ENCODE measurements at places on chromosomes 6 and 20. TPM values are rescaled to one million over a fixed set of nuclear protein-coding genes. Genes with fewer than 3 reads are reported as not detected.

Gene NR2E1
- not detected for total RNA-seq

Gene RPS21
- total RNA-seq: 1,013 TPM

Gene FILIP1
- total RNA-seq: 0.10 TPM

Gene MUC22
- not detected for total RNA-seq

Gene KIAA1755
- total RNA-seq: 50.2 TPM

Gene OXT
- not detected for total RNA-seq

Gene C2
- total RNA-seq: 2.4 TPM

DNA sequence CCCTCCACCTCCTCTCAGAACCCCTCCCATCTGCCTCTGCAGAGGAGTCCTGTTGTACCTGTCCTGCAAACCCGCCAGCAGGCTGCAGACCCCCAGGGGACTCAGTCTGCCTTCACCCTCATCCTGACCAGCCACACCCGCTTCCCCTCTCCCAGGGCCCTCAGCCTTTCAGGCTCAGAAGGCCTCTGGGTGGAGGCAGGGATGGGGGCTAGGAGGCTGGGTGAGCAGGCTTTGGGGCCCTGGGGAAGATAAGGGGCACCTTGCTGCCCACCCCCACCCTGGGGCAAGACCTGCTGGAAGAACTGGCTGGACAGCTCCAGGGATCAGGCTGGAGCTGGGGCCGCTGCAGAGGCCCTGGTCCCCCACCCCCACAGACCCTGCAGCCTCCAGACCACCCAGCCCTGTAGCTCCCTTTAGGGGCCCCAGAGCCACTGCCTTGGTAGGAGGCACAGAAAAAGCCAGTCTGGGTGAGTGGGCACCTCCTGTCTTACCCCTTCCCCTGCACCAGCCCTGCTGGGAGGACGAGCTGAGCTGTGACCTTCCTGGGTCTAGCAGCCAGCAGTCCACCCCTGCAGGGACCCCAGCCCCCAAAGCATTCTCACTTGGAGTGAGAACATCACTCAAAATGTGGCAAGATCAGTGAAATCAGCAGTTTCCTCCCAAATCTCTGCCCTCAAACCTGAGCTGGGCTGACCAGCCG, 5.2 kb downstream of the TEAD3 start:
- no peak for DNase-seq

- DNase-seq: no peak
These were observed 36.1 kb downstream of the PSMB1 start for GRCh38 chr6:170516783-170517616.

DNA sequence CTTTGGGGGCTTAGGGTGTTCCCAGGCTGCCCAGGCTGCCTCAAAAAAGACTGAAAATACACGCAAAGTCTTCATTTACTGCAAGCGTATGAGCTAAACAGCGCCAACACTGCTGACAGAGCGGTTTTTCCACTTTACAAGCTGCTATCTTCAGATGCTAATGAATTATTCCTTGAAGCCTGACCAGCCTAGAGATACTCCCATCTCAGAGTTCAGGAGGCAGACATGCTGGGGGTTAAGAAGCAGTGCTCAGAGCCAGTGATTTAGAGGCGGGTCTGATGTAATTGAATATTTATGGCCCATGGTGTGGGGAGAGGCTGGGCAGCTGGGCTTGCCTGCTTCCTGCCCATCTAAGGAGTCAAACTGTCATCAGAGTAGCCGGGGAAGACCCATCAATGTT, 241.4 kb downstream of the SLC24A3 start:
- no peak for DNase-seq

GRCh38 chr6:98639089-98639635, 195.2 kb upstream of the POU3F2 start:
- no peak for DNase-seq

DNA sequence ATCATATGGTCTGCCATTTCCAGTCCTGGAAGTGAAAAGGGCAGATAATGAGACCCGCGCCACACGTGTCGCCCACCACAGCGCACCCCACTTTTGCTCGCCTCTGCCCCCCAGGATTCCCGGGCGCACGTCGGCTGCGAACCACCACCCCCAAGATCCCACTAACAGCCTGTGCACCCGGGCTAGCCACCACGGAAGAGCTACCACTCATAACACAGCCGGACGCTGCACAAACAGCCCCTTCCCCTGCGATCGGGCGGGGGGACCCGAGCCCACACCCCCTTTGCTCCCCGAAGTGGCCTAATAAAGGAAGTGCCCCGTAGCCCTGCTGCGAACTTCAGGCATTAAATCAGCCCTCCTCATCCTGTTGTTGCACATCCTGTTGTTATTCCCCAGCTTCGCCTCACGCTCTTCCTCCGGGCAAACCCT, 506 bp downstream of the CITED2 start:
- DNase-seq: peak; percentile 84

- DNase-seq: no peak
These were observed 283.7 kb downstream of the BTBD3 start for GRCh38 chr20:12201289-12201991.

- no peak for DNase-seq
These were observed 24.5 kb downstream of the PYGB start for GRCh38 chr20:25272223-25273000.

- DNase-seq: no peak
These were observed 29.1 kb downstream of the AGPAT4 start for GRCh38 chr6:161244725-161245124.

DNA sequence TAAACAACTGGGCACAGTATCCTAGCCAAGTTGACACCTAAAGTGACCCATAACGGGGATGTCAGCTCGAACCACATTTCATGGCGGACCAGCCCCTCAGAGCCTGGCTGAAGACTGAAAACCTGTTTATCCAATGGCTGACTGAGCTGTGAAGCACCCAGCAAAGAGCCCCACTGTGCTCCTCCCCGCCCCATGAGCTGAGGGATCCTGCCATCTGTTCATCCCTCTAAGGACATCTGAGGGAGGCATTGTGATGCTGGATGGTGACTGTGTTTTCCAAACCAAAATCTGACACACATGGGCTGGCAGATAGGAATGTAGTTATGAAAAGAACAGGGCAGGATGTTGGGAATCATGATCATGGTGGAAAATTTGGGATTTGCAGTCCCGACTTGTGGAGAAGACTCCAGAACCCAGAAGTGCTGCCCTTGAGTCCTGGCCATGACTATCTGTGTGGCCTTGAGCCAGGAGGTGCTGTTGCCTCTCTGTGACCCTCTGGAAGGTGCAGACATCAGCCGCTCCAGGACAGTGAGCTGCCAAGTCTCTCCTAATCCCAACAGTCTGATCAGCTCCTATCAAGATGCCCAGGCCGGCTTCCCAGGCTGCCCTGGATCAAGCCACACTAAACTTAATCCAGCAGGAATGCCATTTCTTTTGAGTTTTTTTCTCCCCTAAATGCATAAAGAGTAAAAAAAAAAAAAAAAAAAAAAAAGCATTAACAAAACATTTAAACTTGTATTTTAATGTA, 5.7 kb downstream of the EDN3 start:
- DNase-seq: no peak

DNA sequence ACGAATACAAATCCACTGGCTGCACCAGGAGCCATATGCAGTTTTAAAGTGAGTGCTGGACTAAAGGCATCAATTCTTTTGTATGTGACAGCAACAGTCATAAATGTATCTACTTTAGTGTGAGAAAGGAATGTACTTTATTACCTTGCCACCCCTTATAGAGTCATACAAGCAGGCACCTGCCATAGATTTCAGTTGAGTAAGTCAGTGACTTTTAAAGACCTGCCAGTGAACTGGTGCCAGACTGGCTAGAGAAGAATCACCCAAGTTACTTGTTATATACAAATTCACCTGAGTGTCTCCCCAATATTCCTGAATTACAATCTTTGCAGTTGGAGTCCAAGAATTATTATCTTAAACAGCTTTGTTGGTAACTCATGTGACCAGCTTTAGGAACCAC, 547.9 kb downstream of the COL12A1 start:
- DNase-seq: no peak

GRCh38 chr6:142760152-142760551, 184.8 kb downstream of the HIVEP2 start:
- DNase-seq: no peak

- peak; percentile 73 for DNase-seq
These were observed 52.7 kb upstream of the FRMD1 start for GRCh38 chr6:168131464-168132415.

DNA sequence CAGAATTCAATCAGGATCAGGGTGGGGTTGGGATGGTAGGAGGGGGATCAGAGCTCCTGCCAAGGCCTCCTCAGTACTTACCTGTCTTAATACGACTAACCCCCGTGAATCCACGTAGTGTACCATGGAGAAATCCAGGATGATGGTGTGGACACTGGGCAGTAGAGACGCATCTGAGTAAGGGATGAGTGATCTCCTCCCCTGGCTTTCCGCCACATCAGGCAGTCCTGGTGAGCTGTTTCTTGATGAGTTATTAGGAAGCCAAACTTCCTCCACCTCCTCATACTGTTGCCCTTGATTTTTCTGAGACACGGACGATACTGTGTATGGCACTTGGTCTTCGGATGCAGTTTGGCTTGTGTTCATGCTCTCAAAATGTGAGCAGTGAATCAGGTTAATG, 34.2 kb upstream of the SRPK1 start:
- DNase-seq: no peak

- no peak for DNase-seq
These were observed 42.5 kb downstream of the PACSIN1 start for GRCh38 chr6:34508425-34508824.

GRCh38 chr6:36928547-36928918, 26.0 kb upstream of the PI16 start:
- DNase-seq: no peak

DNA sequence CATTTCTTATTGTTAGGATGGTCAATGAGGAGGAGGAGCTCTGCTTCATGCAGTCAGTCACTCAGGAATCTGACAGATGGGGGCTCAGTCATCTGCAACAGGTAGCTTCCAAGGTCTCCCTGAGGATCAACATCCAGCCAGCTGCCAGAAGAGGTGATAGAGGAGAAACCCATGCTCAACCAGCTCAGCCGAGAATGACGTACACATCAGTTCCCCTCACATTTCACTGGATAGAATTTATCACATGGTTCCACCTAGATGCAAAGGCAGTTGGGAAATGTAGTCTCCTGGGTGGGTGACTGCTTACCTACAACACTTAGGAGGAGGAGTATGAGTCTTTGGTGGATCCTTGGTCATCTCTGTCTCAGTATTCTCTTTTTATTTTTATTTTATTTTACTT, 144.5 kb downstream of the CEBPB start:
- no peak for DNase-seq

DNA sequence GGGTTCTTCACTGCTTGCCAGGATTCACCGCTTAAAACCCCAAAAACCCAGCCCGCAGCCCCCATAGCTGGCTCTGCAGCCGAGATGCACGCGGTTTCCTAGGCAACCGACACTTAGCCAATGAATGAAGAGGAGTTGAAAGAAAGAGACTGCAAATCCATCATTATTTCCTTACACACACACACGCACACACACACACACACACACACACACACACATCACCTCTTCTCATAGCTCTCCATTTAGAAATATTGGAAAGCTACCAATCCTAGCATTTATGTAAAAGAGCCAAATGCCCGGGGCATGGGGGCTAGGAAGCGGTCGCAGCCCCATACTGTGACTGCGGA, 3.4 kb upstream of the TUBB2B start:
- no peak for DNase-seq

DNA sequence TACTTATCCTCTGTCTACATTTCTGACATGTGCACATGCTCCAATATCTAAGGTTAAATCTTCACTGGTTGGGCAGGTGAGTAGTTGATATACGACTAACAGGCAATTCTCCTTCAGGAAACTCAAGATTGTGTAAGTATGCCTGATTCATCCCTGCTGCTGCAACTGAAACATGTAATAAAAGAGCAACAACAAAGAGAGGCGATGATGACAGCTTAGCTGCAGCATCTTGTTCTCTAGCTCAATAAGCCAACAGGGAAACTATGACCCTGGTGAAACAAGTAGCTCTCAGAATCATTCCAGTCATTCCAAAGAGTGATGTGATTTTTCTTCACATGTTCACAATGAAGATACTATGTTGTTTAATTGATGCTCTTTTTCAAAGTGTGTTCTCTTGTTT, 74.4 kb downstream of the ELOVL4 start:
- no peak for DNase-seq

- DNase-seq: no peak
These were observed 106.8 kb downstream of the CDK19 start for GRCh38 chr6:110708295-110708950.

DNA sequence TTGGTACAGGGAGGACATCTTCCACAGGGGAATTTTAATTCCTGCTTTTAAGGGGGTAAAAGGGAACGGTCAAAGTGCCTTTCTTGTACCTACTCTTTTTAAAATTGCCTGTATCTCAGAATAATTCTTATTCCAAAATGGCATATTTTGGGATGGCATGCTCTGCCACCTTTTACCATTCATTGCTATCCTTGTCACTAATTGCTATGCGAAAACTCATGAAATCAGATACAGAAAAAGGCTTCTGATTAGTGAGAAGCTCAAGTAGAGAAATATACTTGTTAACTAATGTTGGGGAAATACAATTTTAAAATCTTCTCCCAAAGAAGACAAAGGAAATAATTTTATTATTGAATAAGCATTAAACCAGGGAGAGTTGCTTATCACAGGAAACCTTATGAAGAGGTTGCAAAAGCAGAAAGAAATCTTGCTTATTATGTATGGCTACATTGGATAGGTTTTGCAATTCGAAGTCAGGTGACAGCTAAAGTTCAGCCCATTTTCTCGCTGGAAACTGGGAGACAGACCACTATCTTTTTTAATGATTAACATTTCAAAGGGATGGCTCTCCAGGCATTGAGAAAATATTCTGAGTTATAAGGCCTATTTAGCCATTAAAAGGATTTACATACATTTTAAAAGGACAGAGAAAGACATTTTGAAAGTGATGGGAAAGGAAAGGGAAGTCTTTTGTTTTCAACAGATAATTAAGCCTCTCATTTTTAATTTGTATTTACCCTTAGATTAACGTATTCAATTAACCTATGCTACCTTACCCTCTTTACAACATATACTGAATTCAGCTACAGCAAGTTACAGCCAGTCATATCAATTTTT, 110.3 kb upstream of the PRSS16 start:
- DNase-seq: no peak

DNA sequence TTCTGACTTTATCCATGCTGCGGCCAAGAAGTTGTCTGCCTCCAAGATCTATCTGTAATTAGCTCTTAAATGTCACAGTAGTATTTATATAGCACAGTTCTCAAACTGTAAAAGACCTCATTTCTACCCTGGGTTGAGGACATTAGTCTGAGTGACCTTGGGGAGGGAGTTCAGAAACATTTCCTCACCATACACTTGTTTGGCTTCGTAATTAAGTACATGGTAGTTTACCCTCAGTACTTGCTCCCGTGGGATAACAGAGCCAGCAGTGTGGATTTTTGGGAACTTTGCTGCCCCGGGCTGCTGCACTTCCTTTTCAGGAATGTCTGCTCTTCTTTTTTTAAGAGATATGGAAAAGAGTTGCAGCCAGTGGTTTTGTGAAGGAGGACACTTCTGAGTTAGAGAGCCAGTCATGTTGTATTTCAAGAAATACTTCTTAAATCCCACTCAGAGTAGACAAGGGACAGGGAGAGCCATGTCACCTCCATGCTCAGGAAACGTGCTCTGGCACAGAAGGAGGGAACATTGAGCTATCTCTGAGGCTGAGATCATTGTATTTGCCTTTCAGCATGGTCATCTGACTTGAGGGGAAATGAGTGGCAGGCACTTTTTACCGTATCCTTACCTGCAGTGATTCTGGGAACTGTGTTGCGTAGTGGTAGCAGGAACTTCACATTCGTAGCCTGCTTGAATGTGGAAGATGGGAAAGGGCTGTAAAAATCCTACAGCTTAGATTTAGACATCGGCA, 33.6 kb downstream of the RPRD1B start:
- no peak for DNase-seq

All from osteocyte (in vitro differentiated cells).